ENCODE measurements at places on chromosomes 16 and 17.

- DNase-seq = no peak
Measured at GRCh38 chr17:77237232-77238008, 96.7 kb downstream of the SEC14L1 start.

GRCh38 chr17:64182325-64183012, 52.5 kb upstream of the ERN1 start:
- no peak for DNase-seq

DNA sequence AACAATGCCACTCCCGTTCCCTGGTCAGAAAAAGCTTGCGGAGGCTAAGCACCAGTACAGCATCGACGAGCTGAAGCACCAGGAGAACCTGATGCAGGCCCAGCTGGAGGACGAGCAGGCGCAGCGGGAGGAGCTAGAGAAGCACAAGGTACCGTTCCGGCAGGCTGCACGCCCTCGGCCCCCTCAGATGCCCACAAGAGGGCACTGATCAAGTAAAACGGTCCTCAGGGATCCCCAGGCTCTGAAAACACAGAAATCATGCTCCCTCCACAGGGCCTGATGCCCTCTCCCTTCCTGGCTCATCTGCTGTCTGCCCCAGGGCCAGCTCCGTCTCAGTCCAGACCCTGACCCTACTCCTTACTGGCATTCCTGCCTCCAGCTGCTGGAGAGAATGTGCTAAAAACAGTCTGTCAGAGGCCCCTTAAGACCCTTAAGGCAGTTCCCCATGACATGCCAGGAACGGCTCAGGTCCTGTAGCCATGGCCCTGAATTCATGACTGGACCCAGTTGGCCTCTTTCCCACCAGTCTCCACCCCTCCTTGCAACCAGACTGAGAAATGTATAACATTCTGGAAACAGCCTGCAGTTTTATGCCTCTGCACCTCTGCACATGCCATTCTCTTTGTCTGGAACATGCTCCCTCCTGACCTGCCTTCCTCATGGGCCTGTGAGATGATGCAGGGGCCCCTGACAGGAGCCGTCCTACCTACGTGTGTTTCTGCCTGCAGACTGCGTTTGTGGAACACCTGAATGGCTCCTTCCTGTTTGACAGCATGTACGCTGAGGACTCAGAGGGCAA, 21.8 kb downstream of the DRC3 start:
- DNase-seq = no peak

GRCh38 chr17:67224736-67225135, 20.3 kb downstream of the HELZ start:
- no peak for DNase-seq

DNA sequence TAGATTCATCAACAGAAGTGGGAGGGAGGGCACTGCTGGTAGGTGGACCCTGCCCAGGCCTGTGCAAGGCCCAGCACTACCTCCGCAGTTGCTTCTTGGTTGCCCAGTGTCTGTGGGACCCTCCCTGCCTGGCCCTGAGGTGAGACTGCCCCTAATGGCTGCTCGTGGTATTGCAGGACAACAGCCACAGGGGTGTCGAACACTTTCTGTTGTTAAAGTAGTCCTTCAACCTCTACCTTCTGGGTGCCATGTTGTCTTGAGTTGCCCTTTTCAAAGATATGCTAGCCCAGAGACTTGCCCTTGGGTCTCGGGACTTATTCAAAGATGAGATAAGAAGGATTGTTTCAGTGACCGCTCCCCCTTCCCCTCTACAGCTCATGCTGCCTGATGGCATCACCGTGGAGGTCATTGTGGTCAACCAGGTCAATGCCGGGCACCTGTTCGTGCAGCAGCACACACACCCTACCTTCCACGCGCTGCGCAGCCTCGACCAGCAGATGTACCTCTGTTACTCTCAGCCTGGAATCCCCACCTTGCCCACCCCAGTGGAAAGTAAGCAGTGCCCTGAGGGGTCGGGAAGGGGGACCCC, 29.1 kb downstream of the AKAP1 start:
- no peak for DNase-seq

DNA sequence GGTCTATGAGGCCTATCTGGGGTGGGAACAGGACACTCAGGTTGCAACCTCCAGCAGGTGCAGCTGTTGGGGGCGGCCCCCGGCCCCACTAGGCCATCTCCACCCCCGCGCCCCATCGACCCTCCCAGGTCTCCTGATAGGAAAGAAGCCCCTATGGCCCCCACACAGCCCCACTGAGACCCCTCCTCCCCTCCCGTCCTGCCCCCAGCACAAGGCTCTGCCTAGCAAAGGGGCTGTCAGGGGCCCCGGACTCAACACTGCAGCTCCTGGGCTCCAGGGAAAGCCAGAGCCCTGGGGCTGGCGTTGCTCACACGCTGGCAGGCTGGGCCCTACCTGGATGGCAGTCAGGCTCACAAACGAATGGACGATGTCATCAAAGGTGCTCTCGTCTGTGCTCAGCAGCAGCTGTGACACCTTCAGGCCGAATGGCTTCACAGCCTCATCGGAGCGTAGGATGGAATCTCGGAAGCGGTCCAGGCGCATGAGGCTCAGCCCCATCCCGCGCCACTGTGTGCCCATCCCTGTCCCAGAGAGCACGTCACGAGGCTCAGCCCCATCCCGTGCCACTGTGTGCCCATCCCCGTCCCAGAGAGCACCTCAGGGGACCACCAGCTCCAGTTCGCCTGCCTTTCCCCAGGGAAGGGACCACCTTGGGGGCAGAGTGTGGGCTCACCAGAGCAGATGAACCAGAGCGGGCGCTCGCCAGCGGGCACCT, 7.3 kb downstream of the FASN start:
- DNase-seq = no peak

- no peak for DNase-seq
Measured at GRCh38 chr17:4573669-4574068, 10.7 kb upstream of the SMTNL2 start.

DNA sequence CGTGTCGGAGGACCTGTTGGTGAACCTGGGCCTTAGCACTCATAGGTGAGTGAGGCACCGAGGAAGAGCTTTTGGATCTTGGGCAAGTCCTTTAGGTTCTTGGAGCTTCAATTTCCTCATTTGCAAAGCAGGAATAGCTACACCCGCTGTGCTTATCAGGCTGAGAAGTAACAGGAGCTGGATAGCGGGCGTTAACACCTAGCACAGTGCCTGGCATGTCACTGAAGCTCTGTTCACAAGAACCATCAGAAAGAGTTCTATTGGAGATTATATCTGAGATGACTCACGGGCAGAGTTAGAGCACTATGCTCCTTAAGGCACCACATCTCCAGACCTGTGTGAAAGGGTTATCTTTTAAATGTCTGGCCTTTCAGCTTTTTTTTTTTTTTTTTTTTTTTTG, 12.8 kb downstream of the MEOX1 start:
- DNase-seq = no peak

DNA sequence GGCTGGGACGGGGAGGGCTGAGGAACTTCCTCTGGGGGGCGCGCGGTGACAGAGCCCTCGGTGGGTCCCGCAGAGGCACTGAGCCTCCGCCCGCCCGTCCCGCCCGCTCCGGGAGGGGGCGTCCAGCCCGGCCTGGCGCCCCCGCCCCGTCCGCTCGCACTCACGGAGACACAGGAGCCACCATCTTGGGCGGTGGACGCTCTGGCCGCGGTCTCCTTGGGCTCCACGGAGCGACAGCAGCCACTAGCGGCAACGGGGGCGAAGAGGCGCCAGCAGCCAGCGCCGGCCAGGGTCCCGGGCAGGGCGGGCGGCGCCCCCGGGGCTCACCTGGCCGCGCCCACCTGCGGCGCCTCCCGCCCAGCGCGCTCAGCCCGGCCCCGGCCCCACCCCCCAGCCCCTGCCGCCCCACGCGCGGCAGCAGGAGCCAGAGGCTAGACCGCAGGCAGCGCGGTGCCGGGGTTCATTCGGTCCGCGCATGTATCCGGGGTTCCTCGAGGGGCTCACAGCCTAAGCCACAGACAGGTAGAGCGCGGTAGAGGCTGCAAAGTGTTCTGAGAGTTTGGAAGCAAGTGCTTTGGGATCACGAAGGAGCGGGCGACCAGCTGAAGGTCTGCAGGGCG, at the start of gene C17orf113:
Gene C17orf113, minus strand, starts transcription at position 209 of the 620 bp plus-strand sequence. CDS start 7,225 bp downstream, outside the sequence.
- DNase-seq = peak; percentile 56

DNA sequence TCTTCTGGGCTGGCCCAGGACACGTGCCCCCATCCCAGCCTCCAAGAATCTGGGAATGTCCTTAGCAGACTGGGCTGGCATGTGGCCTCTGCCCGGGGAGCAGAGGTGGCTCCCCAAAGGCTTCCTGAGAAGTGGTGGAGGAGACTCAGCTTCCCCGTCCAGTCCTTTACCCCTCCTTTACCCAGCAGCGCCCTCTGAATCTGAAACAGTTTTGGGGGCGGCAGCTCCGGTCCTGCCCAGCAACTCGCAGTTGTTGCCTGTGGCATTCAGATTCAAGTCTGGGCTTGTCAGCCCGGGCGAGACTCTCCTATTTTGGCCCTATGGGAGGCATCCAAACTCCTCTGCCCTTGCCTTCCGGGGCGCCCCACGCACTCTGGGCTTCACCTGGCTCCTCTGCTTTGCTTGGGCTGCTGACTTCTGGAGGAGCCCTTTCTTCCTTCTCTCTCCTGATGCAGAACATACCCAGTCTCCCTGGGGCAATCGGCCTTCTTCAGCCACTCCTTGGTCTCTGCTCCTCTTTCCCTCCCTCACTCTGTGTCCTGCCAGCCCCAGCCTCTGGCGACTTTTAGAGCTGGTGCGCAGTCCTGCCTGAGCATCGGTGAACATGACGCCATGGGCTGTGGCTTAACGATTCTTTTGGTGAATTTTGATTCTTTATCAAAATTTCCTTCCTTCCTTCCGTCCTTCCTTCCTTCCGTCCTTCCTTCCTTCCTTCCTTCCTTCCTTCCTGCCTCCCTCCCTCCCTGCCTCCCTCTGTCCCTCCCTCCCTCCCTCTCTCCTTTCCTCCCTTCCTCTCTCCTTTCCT, 55.2 kb downstream of the CMIP start:
- no peak for DNase-seq

- no peak for DNase-seq
Measured at GRCh38 chr17:18028952-18029540, 9.9 kb downstream of the ATPAF2 start.

DNA sequence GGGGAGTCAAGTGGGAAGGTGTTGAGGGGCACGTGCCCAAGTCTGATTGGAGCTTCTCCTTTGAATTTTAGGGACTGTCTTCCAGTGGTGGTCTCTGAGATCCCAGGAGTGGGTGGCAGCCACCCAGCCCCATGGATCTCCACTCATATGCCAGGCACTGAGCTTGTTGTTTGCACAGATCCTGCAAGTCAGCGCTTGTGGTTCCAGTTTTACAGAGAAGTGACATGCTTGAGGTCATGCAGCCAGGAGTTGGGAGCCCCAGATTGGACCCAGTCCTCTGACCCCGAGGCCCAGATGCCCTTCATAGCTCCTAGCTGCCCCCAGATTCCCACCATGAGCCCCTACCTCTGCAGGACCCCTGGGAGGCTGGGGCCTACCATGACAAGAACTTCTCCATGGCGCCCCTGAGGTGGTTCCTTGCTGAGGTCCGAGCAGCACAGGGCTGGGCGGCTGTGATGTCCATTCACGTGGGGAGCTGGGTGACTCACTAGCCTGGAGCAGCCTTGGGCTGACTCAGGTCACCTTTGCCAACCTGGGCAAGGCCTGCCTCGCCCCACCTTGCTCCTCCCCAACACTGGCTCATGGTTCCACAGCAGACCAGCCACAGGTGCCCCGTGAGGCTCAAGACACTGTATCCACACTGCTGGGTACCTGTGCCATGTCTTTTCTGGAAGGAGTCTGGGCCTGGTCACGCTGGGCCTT, 47.4 kb downstream of the RAI1 start:
- no peak for DNase-seq

DNA sequence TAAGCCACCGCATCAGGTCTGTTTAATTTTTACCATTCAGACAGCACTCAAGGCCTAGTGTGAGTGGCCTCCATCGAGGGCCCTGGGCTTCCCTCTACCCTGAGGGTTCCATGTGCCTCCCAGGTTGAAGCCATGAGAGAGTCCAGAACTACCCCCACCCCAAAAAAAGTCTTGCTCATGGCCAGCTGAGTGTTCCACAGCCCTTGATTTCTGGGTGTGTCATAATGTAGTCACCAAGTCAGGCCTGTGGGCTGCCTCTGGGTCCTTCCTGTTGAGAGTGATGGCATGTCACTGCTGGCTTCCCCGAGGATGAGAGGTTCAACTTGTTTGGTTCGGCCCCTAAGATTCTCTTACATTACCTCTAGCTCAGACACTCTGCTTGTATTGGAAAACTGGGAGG, 100.6 kb downstream of the PITPNC1 start:
- DNase-seq = no peak

DNA sequence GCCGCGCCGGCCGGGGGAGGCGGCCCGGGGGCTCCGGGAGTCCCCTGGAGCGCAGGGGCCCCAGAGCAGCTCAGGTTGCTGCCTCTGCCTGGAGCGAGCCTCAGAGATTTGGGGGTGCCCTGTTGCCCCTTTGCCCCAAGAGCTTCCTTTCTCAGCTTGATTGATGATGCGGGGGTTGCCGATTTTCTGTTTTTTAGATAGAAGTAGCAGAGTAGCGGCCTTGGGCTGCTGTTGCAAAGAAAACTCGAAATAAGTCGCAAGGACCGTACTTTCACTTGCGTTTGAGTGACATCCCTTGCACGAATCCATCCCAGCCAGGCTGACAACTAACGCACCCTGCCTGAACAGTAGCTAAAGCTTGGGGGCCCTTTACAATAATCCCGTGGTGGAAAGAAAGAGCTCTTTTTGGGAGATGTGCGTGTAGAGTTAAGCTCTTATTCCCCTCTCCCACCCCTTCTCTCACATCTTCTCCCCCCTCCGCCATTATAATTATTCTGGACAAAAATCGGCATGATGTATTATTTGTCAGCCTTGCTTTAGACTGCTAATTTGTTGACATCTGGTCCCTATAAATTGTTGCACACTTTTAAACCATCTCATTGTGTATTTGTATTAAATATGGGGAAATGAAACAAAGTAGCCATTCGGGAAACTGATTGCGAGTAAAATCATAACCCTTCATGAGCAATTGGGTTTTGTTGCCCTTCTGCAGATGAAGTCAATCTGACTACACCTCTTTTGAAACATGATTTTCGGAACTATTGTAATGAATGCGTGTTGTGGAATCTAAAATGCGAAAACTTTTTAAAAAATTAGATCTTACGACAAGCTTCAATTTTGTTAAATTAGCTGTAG, 873 bp downstream of the USP10 start:
- no peak for DNase-seq

- peak; percentile 70 for DNase-seq
Measured at GRCh38 chr17:11644265-11645212, 46.3 kb downstream of the DNAH9 start.
